ENCODE measurements at places on chromosomes 13 and 19.

DNA sequence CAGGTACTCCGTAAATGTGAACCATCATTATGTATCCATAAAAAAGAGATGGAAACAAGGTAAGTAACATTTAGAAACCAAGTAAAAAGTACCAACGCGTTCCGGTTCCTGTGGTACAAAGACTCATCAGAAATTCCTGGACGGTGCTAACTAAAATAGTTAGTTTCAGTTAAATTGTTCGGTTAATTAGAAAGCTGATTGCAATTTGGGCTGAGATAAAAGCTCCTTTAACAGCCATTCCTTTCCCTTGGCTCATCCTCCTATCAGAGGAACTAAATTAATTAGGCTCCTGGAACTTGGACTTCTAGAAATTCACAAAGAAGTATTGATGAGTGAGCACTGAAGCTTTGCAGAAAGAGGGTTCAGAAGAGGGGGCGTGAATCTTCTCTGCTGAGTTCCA, 63.5 kb downstream of the SOX1 start:
- DNase-seq, result no peak

DNA sequence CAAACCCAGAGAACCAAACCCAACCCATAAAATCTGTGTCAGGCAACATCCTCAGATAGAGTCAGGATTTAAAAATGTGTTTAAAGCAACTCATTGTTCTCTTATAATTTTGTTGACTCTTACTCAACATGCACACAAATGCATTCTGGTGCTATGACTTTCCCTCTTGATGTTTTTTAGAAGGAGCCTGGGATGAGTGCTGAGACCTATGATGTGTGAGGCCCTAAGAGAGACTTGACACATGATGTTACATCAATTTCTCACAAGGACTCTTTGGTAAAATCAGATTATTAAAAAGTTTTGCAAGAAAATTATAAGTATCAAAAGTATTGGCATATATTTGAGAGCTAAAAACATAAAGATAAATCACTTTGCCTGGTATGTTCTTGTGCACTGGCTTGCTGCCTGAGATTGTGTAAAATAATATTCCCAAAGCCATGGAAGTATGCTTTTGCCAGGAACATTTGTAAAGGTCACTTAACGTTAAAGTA, 173.9 kb downstream of the DCLK1 start:
- no peak for DNase-seq

DNA sequence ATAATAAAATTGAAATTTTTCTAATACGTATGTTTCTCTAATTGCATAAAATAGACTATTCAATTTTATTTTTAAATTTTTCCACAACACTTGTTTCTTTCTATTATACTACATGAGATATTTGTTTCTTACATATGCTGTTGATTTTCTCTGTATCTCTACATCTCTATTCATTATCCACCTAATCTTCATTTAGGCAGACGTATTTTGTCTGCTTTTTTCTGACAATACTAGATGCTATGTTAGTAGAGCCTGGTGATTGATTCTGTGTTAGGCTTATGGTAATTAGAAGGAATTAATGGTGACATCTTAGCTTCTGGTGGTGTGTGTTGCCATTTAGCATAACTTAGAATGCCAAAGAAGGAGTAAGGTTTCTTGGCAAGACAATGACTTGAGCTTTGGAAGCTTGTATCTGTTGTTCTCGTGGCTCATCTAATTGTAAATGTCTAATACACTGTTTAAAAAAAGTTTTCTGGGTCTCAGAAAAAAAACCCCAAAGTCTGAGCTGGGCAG, 1610.7 kb upstream of the PCDH20 start:
- no peak for DNase-seq

DNA sequence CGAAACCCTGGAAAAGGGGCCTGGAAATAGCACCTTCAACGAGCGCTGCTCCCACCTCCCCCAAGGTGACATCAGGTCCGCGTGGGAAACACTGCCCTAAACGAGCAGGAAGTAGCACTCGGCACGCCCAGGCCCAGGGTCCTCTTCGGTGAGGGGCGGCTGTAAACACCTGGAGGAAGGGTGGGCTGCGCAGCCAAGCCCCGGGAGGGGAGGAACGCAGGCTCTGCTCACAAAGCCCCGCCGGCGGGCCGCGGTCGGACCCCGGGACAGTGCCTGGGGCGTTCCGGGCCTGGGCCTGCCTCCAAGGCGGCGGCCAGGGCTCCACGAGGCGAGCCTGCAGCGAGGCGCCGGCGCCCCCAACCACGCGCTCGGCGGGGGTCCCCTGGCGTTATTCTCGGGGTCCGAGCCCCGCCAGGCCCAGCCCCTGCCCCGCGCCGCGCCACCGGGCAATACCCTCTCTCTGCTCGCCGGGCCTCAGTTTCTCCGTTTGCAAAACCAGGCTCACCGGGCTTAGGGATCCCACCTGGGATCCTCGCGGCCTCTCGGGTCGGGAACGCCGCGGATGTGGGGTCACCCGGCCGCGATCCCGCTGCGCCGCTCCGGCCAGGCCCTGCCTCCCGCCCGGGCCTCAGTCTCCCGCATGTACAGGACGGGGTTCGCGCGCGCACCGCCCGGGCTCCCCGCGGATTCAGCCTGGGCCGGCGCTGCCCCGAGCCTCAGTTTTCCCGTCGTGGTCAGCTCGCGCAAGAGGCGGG, 630 bp downstream of the RNF126 start:
- DNase-seq, result no peak

DNA sequence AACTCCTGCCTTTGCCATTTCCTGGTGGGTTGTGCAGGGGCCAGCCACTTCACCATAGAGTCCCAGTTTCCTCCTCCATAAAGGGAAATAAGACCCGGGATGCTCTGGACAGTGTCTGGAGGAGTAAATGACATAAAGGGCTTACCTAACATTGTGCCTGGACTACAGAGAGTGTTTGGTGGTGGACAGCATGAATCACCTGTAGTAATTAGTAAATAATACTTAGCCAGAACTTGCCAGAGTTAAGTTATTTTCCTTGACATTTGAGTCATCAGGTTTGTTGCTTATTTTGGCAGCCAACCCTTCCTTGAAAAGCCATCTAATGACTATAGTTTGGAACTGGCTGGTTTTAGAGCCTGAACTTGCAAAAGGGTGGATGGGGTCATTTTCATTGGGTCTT, 159.2 kb downstream of the SLC7A1 start:
- no peak for DNase-seq

DNA sequence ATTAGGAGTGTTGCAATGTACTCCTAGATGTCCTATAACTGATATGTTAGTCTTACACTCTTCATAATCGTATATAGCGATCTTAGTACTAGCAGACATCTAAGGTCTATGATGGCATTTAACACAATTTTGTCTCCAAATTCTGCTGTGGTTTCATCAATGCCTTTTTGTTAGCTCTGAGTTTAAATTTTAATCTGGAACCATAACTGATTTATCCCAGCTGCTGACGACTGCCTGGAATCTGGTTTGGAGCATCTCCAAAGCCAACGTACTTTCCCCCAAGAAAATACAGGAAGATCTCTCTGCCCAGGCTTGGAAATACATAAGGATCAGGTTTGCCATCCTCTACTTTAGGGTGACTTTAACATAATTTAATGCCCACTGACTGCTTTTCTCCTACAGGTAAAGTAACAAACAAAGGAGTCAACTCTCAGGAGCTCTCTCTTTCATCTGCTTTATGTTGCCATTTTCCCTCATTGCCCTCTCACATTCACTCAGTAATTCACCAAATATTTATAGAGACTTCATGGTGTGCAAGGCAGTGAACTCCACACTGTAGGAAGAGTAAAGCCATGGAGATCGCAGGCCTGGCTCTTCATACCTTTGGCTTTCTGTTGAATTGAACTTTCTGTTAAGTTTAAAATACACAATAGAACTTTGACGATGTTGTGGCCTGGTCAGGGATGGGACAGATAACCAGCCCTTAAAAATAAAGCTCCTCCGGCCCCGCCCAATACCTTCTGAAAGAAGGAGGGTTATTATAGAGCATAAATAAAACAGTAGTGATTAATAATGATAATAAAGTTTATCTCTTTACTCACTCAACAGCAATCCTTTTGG, 23.3 kb upstream of the SPART start:
- DNase-seq, result no peak

- no peak for DNase-seq
These were observed 8.7 kb upstream of the UBAC2 start for GRCh38 chr13:99191900-99192399.

- DNase-seq, result no peak
These were observed 52.7 kb upstream of the MCF2L start for GRCh38 chr13:112916296-112916695.

DNA sequence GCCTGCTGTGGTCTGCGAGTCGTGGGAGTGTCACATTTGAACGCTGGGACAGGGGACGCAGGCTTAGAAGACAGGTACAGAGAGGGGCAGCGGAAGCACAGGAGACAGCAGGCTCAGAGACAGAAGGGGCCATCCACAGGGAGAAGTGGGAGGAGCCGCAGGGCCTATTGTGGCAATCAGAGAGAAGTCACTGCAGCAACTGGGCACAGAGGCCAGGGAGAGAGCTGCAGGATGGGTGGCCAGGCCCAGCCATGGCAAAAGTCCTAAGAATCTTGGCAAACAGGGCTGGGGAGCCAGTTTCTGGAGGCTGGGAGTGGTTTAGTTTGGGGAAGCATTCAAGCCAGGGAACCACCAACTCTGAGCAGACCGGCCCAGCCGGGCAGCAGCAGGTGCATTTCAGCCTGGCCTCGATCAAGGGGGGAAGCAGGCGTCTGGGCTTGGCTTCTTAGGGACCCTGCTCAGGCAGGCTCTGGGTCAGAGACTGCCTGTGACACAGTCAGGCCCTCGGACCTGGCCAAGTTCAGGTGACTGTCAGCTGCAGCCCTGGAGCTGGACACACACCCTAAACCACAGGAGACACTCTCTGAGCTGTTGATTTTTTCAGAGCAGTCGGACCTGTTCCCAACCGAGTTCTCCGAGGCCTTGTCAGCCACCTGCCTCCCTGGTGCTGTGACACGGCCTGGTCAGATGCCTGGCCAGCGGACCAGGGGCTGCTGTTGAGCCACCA, 11.8 kb downstream of the SH3GL1 start:
- peak; percentile 78 for DNase-seq

DNA sequence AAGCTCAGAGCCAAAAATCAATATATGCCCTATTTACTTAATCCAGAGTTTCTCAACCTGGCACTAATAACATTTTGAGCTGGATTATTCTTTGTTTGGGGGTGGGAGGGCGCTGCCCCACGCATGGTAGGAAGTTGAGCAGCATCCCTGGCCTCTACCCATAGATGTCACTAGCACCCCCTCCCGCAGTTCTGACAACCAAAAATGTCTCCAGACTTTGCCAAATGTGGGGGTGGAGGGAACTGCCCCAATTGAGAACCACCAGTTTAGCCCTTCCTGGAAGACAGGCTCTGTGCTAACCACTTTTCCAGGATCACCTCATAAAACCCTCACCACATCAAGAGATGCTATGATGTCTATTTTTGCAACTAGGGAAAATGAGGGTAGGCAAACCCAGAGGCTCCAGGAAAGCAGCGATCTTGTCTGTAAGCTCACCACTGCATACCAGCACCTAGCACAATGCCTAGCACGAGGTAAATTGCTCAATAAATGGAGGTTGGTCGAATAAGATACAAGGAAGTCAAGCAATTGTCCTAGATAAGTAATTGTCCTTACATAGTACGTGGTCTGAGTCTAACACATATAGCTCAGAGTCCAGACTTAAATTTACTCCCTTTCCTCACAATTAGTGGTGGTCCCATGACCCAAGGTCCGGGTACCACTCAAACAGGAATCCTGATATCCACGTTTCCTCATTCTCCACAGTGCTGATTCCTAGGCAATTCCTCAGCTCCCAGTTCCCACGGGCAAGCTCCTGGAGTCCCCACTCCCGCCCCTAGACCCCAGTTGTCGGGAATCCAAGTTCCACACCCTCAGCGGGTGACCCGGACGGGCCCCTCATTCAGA, 892 bp downstream of the TRIR start:
- no peak for DNase-seq

DNA sequence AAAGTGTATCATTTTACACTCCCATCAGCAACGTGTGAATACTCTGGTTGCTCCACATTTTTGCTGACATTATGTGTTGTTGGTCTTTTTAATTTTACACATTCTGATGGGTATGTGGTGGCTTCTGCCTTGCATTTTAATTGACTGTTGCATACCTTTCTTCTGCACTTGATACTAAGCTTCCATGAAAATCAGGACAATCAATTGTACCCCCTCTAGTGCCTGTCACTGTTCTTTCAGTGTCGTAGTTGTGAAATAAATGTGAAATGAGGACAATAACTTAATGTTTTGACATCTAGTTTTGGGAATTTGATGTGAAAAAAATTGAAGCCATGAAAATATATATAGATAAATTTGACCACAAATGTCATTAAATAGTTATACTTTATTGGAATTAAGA, 6.7 kb downstream of the IFT88 start:
- no peak for DNase-seq

- no peak for DNase-seq
These were observed 281.2 kb upstream of the SLITRK6 start for GRCh38 chr13:86080340-86080995.

DNA sequence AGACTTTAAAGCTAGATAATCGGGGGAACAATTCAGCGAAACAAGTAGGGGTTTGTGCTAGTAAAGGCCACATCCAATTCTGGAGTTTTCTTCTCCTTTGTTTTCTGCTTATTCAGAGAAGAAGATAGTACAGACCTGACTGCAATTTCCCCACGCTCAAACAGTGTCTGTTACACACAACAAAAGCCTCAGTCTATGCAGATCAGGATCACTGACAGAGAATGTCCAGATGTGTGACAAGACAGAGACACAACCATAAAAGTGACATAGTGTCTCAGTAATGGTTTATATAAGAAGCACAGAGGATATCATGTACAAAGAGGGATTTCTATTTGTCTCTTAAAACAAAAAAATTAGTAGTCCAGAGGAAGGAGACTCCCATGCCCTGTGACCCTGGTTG, 70.7 kb upstream of the GTF3A start:
- no peak for DNase-seq
